Type B pancreatic cell (in vitro differentiated cells): ENCODE measurements at places on chromosomes 2 and 18. TPM values are rescaled to one million over a fixed set of nuclear protein-coding genes. Genes with fewer than 3 reads are reported as not detected.

Gene HOXD9
- 0.19 and 1.5 TPM in 2 replicates for total RNA-seq

Gene LHCGR
- 0.40 and 0.92 TPM in 2 replicates for total RNA-seq

Gene PTPRN
- total RNA-seq, result 17.5 and 35.6 TPM in 2 replicates

Gene GPR39
- 4.1 and 13.3 TPM in 2 replicates for total RNA-seq

Gene GCKR
- 0.65 and 2.2 TPM in 2 replicates for total RNA-seq

Gene CD8B2
- 0.31 TPM in 2 replicates for total RNA-seq

Gene ST8SIA3
- total RNA-seq, result 2.6 and 4.2 TPM in 2 replicates

Gene COLEC12
- 6.5 and 61.3 TPM in 2 replicates for total RNA-seq

Gene SH2D6
- total RNA-seq, result 0.97 TPM in 1 of 2 replicates, not detected in the other

GRCh38 chr2:36123995-36124394, 231.6 kb upstream of the CRIM1 start:
- no peak for DNase-seq

GRCh38 chr2:226155093-226155875, 644.3 kb downstream of the IRS1 start:
- no peak for DNase-seq

GRCh38 chr2:102342888-102343287, 12.7 kb upstream of the IL18R1 start:
- DNase-seq, result no peak

GRCh38 chr18:5622905-5623304, 79.1 kb upstream of the EPB41L3 start:
- DNase-seq, result no peak

DNA sequence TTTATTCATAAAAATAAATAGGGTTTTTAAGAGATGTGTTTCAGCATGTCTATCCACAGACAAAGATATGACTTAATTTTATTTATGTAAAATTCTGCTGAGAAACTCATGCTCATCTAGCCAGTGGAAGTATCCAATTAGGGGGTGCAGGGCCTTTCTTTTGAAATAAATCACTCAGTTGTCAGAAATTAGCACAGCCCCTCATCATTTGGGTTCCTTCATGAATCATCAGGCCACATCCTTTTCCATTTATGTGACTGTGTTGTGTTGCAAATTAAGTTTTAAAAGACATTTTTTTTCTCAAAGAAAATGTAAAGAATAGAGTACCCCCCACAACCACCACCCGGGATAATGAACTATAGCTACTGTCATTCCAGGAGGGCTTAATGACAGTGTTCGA, 185.8 kb downstream of the NRP2 start:
- DNase-seq, result no peak

DNA sequence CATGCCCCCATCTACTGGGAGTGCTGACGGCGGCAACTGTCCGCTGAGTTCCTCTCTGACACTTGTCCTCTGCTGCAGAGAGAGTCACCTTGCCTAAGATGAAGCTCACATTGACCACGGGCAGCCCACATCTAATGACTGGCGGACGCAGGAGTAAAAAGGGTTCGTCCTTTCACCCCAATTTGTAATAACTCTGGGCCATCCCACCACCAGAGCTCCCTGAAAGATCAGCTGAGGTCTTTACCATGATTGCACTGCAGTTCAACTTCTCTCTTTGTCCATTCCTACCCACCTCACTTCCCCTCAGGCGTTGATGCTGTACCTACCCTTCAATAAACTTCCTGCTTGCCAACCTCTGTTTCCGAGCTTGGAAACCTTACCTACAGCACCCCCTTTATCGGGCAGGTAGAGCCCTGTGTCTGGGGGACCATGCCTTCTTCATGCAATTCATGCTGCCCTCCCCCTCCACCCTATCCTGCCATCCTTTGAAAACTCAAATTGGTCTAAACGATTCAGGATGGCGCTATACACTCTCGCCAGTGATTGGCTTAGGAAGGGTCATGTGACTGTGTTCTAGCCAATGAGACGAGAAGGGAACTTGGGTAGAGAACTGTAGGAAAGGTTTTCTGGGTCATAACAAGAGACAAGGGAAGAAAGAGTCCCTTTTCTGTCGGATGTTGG, 10.3 kb upstream of the B3GNT2 start:
- no peak for DNase-seq

GRCh38 chr2:62334440-62335058, 138.6 kb downstream of the B3GNT2 start:
- DNase-seq, result no peak

GRCh38 chr18:6994771-6995430, 122.7 kb downstream of the LAMA1 start:
- no peak for DNase-seq

DNA sequence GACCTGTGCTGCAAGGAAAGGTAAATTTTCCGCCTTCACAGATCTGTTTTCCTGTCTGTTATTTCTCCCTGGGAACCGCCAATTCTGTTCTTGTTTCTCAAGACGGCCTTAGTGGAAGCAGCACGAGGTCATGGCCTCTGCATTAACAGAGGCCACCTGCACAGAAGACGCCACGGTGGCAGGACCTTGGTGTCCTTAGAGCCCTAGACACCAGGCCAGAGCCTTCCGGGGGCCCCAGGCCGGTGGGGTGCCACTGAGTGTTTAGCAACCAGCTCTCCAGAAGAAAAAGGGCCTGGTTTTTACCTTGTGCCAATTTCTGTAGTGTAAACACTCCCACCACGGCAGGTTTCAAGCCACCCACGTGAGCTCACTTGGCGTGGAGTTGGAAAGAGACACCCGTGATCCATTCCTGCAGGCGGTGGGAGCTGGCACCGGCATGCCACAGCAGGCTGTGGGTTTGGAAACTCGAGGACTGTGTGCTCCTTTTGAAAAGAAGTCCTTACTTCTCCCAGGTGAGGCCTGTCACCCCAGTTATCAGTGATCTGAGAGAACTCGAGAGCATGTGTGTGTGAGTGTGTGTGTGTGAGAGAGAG, 103.9 kb upstream of the HDAC4 start:
- DNase-seq, result no peak
